Astrocyte of the cerebellum (primary cell): ENCODE measurements at places on chromosomes 13 and 19.
A peak's percentile ranks its signal among the peaks of the same experiment; 100 is the strongest.

DNA sequence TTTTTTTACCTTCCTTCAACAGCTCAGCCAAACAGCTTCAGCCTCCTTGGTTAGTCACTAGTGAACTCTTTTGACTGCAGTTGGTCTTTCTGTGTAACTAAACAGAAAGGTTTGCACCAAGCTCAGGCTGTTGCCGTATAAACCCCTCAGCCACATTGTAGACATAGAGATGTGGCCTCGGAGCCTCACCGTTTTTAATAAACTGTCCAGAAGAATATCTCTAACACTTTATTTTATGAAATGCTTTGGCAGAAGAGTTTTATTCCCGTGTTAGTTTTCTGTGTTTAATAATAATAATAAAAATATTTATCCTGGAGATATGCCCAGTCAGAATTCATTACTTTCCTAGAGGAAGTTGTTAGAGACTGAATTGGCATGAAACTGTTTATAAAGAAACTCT lies 171.7 kb upstream of the MAB21L1 start:
- no peak for DNase-seq

GRCh38 chr13:39935155-39935554 lies 279.7 kb downstream of the COG6 start:
- DNase-seq = no peak

GRCh38 chr19:55077106-55077505 lies 1.4 kb downstream of the EPS8L1 start:
- no peak for DNase-seq

DNA sequence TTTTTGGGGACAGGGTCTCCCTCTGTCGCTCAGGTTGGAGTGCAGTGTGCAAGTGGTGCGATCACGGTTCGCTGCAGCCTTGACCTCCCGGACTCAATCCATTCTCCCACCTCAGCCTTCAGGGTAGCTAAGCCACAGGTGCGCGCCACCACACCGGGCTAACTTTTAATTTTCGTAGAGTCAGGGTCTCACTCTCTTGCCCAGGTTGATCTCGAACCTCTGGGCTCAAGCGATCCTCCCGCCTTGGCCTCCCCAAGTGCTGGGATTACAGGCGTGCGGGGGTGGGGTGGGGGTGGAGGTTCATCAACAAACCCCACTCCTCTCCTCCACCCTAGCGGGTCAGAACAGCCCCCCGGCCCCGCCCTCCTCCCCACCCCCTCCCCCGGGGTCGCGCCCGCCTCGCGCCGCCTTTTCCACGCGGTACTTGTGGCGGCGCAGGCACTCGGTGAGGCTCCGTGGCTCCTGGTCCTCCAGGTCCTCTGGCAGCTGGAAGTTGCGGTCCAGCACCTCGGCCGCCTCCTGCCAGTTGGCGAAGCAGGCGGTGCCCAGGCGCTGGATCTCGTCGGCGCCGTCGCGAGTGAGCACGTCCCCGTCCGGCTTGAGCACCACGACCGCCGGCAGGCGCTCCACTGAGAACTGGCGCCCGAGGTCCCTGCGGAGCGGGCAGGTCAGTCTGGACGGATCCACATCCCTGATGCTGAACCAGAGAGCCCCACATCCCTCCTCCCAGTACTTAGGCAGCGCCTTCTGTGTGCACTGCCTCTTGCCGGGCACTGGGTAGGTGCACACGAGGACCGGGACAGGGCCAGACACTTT lies 5.2 kb downstream of the NXNL1 start:
- no peak for DNase-seq

DNA sequence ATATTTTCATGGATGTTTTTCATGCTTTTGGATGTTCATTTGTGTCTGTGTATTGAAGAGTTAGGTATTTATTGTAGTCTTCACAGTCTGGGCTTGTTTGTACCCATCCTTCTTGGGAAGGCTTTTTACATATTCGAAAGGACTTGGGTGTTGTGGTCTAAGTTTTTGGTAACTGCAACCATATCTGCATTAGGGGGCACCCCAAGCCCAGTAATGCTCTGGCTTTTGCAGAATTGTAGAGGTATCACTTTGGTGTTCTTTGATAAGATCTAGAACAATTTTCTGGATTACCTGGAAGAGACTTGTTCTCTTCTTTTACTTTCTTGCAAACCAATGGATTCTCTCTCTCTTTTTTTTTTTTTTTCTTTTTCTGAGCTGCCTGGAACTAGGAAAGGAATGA lies 581.3 kb downstream of the DACH1 start:
- DNase-seq = no peak

GRCh38 chr13:101144808-101145419 lies 271.4 kb downstream of the NALCN start:
- DNase-seq = peak; percentile 63
